ENCODE measurements at places on chromosomes 4 and X.
A peak's percentile ranks its signal among the peaks of the same experiment; 100 is the strongest.

DNA sequence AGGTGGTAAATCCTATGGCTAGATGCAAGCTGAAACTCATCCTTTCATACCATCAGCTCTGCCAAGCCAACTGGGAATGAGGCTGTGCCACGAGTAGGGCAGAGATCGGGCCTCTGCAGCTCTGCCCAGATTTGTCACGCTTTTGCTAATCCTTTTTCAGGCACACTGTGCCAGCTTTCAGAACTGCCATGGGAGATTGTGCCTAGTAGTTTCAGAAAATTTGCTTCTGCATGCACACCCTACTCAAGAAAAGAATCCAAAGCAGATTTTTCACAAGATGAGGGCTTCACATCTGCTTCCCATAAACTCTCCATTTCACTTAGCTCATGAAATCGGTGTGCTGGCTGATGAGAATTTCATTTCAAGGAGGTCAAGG is 3.3 kb upstream of the ADH7 start:
- DNase-seq = no peak

- no peak for DNase-seq
Measured at GRCh38 chr4:168480931-168481611, 779 bp upstream of the DDX60L start.

- no peak for DNase-seq
Measured at GRCh38 chrX:40245488-40246071, 147.8 kb upstream of the BCOR start.

- DNase-seq = no peak
Measured at GRCh38 chr4:62342346-62342745, 1142.2 kb downstream of the ADGRL3 start.

- DNase-seq = no peak
Measured at GRCh38 chrX:13293700-13294099, 26.2 kb downstream of the ATXN3L start.

DNA sequence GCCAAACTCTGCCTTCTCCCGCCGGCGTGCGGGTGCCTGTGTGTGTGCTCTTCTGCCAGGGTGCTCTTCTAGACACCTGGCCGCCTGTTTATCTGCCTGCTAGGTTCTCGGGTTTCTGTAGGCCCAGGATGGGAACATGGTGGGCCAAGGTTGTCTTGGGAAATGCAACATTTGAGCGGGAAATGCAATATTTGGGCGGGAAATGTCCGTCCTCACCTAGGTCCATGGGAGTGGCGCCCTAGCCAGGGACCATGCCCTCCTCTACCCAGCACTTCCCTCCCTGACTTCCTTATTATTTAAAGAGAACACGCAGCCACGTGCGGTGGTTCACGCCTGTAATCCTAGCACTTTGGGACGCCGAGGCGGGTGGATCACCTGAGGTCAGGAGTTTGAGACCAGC is 392.6 kb downstream of the FAT4 start:
- DNase-seq = no peak

GRCh38 chr4:167020410-167020809 is 213.9 kb downstream of the SPOCK3 start:
- no peak for DNase-seq

DNA sequence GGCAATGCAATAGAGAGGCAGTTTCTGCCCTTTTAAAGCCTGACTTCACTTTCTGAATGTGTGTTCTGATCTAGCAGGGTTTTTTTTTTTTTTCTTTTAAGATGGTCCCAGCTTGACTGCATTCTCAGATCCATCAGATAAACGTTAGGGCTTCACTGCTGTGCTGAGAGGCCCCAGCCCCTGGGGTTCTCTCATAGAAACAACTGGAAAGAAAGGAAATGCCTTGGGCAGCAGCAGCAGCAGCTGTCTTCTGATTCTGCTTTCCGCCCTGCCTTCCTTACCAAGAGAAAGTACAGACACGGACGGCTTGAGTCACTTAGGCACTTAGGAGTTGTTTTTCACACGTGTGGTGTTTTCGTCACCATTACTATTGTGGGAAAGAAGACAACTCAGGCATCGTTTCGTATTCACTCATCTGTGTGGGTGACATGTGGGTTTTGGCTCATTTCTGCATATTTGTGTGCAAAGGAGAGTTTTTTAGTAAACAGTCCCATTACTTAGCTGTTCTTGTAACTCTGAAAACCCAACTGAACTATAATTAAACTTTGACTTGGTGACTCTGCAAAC is 172.0 kb downstream of the PTTG2 start:
- peak; percentile 61 for DNase-seq

DNA sequence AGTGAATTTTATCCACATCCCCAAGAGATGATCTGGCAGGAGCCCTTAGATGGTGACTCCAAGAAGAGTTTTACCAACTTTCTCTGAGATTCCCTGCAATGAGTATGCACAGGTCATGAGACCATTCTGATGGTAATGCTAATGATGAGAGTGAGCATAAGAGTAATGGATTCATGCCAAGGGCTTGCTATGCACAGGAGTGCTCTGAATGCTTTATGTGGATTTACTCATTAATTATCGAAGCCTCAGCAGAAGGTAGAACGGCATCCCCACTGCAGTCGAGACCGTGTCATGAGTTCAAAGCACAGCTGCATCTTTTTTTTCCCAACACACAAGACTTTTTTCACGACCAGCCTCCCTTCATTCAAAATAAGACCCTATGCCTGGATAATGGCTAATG is 355.0 kb downstream of the RAB28 start:
- DNase-seq = no peak

DNA sequence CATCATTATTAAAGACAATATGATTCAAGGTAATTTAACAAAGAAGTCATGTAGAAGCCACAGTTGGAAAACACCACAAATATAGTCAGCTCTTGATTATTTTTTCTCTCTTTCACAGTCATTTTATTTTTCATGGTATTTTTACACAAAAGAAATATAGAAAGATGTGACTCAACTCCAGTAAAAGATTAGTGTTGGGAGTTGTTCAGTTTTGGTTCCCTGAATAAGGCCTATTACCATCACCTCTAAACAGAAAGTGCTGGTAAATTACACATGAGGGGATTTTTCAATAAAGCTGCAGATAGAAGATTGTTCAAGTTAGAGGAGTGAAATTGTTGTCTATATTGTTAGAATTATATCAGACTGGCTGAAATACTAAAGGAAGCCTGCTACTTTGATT is 107.0 kb downstream of the DDIT4L start:
- no peak for DNase-seq

- no peak for DNase-seq
Measured at GRCh38 chr4:98833384-98833783, 95.5 kb downstream of the EIF4E start.

DNA sequence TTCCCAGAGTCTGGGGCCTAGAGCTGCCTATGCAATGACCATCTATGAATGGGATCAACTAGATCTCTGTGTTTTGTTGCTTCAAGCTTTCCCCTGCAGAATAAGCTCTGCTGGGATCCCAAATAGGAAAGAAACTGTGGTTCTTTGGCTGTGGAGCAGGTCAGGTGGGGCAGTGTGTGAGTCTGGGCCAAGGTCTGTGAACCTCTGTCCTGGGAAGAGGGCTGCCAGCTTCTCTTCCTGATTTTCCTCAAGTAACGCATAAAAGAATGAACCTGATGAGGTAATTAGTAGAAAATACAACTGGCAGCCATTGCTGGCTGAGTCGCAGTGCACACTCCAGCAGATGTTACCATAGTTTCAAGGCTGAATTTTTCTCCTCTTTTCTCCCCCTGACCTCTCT is 4.6 kb upstream of the PIN4 start:
- no peak for DNase-seq

DNA sequence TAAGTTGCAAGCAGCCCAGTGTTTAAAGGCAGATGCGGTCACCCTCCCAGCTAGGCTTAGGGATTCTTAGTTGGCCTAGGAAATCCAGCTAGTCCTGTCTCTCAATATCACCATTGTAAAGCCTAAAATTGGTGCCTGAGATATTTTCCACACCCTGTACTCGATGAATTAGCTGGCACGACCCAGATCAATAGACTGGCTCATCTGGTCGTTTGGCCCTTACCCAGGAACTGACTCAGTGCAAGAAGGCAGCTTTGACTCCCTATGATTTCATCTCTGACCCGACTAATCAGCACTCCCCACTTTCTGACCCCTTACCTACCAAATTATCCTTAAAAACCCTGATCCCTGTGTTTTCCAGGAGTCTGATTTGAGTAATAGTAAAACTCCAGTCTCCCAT is 384.9 kb upstream of the SLC7A11 start:
- DNase-seq = no peak

- no peak for DNase-seq
Measured at GRCh38 chr4:65538571-65538970, 131.7 kb downstream of the EPHA5 start.

DNA sequence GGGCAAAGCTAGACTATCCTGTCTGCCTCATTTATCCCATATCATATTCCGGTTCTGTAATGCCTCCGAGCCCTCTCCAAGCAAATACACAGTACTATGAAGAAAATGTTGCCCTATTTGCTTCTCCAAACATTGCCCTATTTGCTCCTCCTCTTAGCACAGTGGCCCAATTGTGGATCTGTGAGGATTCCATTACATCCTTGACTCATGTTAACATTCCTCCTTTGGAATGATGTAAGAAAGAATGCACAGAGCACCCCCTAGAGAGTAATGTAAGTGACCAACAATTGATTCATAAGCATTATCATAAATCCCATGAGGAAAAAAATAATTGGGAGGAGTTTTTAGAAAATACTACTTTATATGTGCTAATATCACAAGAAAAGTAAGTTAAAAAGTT is 11.3 kb upstream of the BTC start:
- DNase-seq = no peak

DNA sequence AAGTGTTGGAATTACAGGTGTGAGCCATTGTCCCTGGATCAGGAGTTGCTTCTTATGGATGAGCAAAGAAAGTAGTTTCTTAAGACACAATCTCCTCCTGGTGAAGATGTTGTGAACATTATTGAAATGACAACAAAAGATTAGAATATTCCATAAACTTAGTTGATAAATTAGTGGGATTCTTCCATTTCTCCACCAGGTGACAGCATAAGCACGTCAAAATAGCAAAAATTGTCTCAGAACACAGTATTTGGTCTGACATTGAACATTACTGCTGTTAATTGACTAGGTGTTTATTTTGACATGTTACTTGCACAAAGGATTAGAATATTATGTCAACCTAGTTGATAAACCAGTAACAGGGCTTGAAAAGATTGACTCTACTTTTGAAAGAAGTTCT is 21.6 kb downstream of the CLDN34 start:
- no peak for DNase-seq

All from activated CD8-positive, alpha-beta memory T cell treated with anti-CD3 and anti-CD28 coated beads for 4 hours (primary cell).